ENCODE measurements at places on chromosomes 7 and 10.

DNA sequence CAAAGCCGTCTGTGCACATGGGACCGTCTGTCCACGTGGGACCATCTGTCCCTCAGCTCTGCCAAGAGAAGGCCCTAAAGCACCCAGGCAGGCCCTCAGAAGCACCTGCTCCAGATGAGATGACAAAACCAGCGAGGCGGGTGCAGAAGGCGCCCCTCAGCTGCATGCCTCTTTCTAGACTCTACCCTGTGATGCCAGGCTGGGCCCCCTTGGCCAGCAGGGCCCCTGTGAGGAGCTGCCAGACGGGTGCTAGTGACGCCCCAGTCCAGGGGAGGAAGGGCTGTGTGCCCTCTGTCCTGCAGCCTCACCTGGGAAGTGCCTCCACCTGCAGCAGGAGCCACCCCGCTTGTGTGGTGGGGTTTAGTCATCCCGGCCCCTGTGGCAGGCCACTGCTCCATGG lies 309.2 kb upstream of the SHH start:
- no peak for DNase-seq

GRCh38 chr7:130758429-130759056 lies 24.5 kb upstream of the KLF14 start:
- no peak for DNase-seq

- no peak for DNase-seq
These were observed 79.0 kb upstream of the LSM8 start for GRCh38 chr7:118104812-118105441.

- no peak for DNase-seq
These were observed 24.5 kb upstream of the GTF2IRD1 start for GRCh38 chr7:74429153-74429747.

GRCh38 chr7:25858525-25859411 lies 293.2 kb upstream of the NFE2L3 start:
- no peak for DNase-seq

- DNase-seq: no peak
These were observed 33.4 kb upstream of the PLPP4 start for GRCh38 chr10:120423431-120424197.

DNA sequence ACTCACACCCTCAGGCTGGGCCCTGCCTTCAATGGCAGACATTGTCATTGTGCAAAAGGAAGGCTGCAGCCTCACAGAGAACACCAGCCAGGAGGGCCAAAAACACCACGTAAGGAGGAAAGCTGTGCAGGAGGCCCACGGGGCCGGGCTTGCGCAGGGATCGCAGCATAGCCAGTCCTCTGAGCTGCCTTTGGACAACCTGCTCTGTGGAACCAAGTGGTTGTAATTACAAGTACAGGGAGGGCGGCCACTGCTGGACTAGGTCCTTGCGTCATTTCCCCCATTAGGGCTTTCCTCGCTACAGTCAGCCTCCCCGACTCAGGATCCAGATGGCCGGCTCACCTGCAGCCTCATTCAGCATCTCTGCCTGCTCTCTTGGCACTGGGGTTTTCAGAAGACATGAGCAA lies 66.9 kb downstream of the FAM53B start:
- DNase-seq: no peak

DNA sequence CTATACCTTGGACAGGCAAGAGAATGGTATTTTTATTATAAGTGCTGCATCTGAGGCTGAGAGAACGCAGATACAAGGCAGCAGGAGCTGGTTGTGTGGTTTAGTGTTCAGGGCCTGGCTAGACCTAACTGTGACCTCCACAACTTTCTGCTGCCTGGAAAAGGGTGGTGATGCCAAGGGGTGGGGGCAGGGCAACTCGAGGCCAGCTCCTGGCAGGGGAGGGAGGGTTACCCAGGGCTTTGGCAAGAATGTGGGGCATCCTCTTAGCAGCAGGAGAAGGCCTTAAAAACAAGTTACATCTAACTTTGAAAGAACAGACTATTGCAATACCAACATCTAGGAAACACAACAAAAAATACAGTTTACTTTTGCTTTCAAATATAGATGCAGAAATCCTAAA lies 13.0 kb downstream of the MXI1 start:
- no peak for DNase-seq

- no peak for DNase-seq
These were observed 6.9 kb upstream of the HYCC1 start for GRCh38 chr7:23020742-23021401.

DNA sequence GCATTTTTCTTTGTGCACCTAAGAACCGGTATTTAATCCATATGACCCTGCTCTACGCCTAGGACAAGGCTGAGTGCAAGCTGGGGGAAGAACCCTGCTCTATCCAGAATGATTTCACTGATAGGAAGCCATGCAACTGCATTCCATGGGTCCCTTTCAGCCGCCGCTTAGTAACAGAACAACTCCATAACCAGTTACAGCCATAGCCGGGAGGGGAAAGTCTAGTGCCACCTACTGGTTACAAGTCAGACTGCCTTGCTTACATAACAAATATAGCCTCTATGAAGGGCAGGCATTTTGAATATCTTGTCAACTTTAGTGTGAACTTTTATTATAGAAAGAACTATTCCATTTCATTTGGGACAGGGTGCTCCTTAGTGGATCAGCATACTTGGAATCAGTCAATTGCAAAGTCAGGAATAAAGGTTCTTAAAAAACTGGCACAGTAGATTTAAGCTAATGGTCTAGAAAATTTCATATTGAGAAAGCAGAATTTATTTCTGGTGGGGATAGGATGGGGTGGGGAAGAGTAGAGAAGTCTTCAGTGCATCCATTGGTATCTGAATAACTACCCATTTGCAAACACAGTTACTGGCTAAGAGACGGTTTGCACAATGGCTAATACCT lies 521.7 kb downstream of the ADRA2A start:
- peak; percentile 2 for DNase-seq

GRCh38 chr7:34058801-34059135 lies 153.4 kb downstream of the BMPER start:
- no peak for DNase-seq

DNA sequence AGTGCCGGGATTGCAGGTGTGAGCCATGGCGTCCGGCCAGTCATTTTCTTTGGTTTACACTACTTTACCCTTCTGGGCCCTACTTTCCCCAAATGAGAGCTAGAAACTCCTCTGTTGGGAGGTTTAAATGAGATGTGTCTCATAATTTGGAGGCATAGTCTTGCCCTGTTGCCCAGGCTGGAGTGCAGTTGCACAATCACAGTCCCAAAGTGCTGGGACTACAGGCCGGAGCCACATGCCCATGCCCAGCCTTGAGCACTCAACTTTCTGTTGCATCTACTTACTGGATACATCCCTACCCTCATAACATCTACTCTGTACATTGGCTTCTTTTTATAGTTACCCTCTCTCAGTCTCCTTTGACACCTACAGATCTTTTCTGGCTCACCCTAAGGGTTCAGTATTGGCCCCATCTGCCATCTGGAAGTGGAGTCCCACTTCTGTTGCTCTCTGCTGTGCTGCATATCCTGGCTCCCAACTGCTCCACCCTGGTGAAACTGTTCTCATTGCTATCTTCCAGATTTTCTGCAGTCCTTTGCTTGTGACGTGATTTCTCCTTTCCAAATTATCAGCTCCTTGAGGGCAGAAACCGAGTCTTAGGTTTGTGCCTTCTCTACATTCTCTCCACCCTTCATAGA lies 8.4 kb downstream of the EIF4H start:
- no peak for DNase-seq

DNA sequence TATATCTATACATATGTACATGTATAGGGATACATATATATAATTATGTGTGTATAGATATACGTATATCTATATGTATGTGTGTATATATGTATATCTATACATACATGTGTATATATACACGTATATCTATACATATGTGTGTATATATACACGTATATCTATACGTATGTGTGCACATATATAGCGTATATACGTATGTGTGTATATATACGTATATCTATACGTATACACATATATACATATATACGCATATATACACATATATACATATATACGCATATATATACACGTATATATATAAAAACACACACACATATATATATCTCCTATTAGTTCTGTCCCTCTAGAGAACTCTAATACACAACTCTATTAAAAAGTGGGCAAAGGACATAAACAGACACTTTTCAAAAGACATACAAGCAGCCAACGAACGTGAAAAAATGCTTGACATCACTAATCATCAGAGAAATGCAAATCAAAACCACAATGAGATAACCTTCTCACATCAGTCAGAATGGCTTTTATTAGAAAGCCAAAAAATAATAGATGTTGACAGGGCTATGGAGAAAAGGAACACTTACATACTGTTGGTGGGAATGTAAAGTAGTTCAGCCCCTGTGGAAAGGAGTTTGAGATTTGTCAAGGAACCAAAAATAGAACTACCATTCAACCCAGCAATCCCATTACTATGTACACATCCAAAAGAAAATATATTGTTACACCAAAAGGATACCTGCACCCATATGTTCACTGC lies 22.0 kb upstream of the TMEM120A start:
- DNase-seq: no peak

DNA sequence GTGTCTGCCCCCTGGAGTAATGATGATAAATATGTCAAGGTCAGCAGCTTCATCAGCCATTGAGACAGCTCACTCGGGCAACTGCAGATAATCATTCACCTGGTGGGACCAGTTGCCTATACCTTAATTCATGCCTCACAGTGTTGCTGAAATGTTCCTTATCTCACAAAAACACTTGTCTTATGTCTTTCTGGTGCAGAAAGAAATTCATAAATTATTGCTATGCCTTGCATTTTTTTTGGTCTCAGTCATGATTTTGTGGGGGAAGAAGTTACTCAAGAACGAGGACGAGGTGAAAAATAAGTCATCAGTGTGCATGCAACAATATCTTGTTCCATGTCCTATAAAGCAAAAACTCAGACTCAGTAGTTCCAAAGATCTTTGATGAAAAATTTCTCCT lies 16.0 kb downstream of the TRIL start:
- DNase-seq: no peak

- DNase-seq: no peak
These were observed 157.4 kb downstream of the NXPH1 start for GRCh38 chr7:8590791-8591190.

GRCh38 chr10:3902054-3902808 lies 117.2 kb upstream of the KLF6 start:
- DNase-seq: no peak

DNA sequence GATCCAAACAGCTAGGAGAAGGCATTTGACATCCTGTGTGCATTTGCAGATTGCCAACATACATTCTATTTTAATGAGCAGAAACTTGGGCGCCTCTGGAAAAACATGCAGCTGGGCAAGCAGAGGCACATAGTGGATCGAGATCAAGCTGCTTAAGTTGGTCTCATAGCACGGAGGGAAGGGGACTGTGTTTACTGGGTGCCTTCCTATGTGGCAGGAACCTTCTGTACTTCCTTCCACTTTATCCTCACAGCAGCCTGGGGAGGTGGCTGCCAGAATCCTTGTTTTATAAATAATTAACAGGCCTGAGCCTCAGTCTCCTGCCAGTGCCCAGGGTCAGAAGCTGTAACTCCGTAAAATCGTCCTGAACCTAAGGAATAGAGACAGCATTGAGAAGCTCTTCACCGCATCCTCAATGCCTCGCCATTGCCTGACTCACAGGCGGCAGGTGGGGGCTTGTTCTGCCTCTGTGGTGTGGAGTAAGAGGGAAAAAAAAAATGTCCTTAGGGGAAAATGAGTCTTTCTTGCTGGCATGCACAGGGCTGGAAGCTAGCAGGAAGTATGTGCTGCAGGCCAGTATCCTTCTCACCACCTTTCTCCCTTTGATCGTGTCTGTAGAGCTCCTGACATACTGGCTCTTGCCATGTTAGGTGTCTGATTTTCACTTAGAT lies 6.2 kb downstream of the VWA2 start:
- no peak for DNase-seq

DNA sequence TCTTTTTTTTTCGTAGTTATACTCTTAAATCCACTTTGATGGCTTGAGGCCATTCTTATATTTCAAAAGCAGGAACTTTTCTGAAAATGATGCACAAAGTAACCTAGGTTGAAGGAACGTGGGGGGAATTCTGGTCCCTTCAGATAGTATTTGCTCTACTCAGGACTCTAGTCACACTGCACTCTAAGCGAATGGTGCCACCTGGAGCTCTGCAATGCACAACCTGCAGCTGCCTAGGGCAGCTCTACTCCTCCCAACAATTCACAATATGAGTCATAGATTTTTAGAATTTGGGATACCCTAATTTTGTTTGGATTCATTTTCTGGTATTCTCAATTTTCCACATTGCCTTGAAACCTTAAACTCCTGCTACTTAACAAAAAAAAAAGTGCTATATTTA lies 17.3 kb downstream of the SYPL1 start:
- DNase-seq: no peak

GRCh38 chr7:29764227-29764626 lies 42.1 kb upstream of the WIPF3 start:
- no peak for DNase-seq

- no peak for DNase-seq
These were observed 958.4 kb downstream of the TYW1 start for GRCh38 chr7:67955061-67955460.

DNA sequence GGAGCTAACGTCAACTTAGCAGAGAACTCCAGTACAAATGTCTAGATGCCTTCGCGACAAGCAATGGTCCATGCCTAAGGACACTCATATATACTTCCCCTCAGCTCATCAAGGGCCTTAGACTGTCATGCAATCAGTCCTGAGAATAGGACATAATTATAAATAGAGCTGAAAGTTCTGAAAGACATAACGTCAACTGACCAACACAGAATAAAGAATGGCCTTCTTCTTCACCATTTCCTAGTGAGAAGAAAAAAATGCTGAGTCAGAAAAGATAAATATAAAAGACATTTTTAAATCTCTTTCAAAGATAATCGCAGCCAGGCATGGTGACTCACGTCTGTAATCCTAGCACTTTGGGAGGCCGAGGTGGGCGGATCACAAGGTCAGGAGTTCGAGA lies 83.2 kb downstream of the ARMH3 start:
- no peak for DNase-seq

- DNase-seq: no peak
These were observed 117.2 kb downstream of the CNOT4 start for GRCh38 chr7:135392701-135393100.

DNA sequence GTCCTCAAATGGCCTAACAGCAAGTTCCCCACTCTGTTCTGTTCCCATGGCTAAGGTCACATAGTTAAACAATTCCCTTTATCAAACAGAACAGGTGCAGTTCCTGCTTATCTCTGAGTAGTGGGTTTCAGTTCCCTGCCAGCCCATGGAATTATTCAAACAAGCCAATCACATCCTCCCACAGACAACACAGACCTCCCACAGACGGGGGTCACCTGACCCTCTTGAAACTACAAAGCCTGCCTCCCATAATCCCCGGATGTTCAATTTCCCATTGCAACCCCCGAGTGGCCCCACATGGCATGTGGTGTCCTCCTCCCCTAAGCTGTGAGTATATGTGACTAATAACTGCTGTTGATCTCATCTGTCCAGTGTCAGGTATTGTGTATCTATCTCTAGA lies 64.1 kb downstream of the TMEM168 start:
- no peak for DNase-seq

DNA sequence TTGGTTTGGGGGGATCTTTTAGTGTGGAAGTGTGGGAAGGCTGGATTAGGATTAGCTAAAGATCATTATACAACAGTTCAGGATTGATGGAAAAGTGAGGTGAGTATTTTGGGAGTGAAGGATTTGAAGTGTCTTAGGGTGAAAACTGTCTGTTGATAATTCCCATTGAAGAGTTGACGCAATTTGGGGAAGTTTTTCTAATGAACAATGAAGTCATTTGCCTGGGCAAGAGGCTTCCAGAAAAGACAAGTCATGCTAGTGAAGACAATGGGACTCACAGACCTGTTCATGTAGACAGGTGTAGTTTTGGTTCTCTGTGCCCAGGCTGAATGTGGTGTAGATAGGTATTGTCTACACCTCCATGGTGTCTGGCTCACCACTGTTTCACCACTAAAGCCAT lies 194.3 kb upstream of the GPR26 start:
- DNase-seq: no peak

GRCh38 chr7:100682991-100683658 lies 9.6 kb downstream of the GNB2 start:
- DNase-seq: no peak
